ENCODE measurements at places on chromosomes 2 and 18. TPM values are rescaled to one million over a fixed set of nuclear protein-coding genes. Genes with fewer than 3 reads are reported as not detected.

Gene SDC1
- 24.7 TPM for polyA plus RNA-seq

DNA sequence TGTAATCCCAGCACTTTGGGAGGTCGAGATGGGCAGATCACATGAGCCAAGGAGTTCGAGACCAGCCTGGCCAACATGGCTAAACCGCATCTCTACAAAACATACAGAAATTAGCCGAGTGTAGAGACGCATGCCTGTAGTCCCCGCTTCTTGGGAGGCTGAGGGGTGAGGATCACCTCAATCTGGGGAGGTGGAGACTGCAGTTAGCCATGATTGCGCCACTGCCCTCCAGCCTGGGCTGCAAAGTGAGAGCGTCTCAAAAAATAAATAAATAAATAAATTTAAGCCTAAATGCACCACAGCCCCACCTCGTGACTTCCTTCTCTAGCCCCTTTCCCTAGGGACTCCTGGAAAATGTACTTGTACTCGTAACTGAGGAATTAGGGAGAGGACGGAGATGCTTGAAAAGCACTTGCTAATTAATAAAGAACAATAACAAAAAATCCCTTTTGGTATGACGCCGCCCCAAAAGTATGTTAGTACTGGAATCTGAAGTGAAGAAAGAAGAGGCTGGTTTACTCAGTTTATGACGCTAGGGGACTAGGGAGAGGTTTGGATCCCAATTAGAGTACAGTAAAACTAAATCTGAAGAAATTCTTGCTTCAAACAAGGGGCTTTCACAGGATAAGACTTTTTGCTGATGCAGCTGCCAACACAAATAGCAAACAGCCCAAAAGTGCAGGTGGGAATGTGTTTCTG, 887 bp upstream of the ZNF396 start:
- no peak for DNase-seq

GRCh38 chr2:39805936-39806608, 27.0 kb upstream of the THUMPD2 start:
- DNase-seq = no peak

Gene NDC80
- 25.2 TPM for polyA plus RNA-seq

- DNase-seq = no peak
Measured at GRCh38 chr2:185954389-185954788, 215.8 kb downstream of the FSIP2 start.

GRCh38 chr18:12507007-12507406, 99.3 kb downstream of the PRELID3A start:
- no peak for DNase-seq

- DNase-seq = no peak
Measured at GRCh38 chr2:86308356-86308755, 29.1 kb downstream of the REEP1 start.
